Spleen (tissue), 13 donors: ENCODE measurements at places on chromosomes 7 and 10. TPM values are rescaled to one million over a fixed set of nuclear protein-coding genes. Genes with fewer than 3 reads are reported as not detected.

- no peaks in the 10 kb centered on the region for H3K4me1 ChIP-seq
- H3K27ac ChIP-seq, result no peak overlapping the region
- DNase-seq, result no peak
- H3K27me3 ChIP-seq, result no peaks in the 10 kb centered on the region
Measured at GRCh38 chr7:103680161-103681144, 234.4 kb upstream of the SLC26A5 start.

The VAX1 gene
- total RNA-seq, result not detected

DNA sequence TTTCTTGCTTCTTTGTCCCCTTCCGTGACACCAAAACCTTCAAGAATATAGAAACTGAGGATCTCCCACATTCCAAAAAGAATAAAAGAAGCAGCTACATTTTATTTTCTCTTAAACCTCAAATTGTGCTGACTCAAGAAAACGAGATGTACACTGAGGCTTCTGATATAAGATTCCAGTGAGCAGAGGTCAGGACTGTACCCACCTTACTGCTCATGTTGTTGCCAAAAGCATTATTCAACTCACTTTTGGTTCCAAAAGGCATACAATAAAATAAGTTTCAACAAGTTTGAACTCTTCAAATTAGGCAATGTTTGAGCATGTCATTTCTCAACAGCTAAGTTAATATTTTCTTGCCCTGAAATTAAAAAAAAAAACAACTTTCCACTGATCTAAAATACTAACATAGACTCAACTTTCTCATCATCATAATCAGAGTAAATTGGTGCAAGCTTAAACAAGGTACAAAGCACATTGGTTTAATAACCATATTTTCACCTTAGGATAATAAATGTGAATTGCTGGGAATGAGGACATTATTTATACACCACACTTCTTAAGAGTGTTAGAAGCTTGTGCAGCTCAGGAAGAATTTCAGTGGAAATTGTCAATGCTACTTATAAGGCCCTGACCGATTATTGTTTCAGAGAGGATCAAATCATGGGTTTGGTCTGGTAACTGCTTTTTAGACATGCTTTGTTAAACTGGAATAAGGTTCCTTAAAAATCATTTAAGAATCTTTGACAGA, 629.0 kb upstream of the IGFBP3 start:
- no peaks in the 10 kb centered on the region for H3K27me3 ChIP-seq
- DNase-seq, result no peak
- no peak overlapping the region for H3K27ac ChIP-seq
- no peaks in the 10 kb centered on the region for H3K36me3 ChIP-seq
- H3K4me3 ChIP-seq, result no peak overlapping the region
- no peaks in the 10 kb centered on the region for H3K4me1 ChIP-seq

GRCh38 chr7:105246256-105246655, 142.5 kb downstream of the SRPK2 start:
- peaks cover 18% of the 10 kb centered on the region for H3K4me1 ChIP-seq
- no peaks in the 10 kb centered on the region for H3K36me3 ChIP-seq
- no peak overlapping the region for H3K27ac ChIP-seq
- no peak overlapping the region for H3K4me3 ChIP-seq
- no peaks in the 10 kb centered on the region for H3K27me3 ChIP-seq
- no peak for DNase-seq

GRCh38 chr7:937856-938484, 16.5 kb downstream of the ADAP1 start:
- no peaks in the 10 kb centered on the region for H3K27me3 ChIP-seq
- no peaks in the 10 kb centered on the region for H3K4me1 ChIP-seq
- DNase-seq, result peak; percentile 41
- H3K36me3 ChIP-seq, result no peaks in the 10 kb centered on the region
